Central memory CD8-positive, alpha-beta T cell (primary cell): ENCODE measurements at places on chromosomes 1 and 21.

- no peak for DNase-seq
Observed at GRCh38 chr1:53016705-53017104, 45.3 kb upstream of the PODN start.

GRCh38 chr1:15176898-15177665 is 23.5 kb downstream of the TMEM51 start:
- no peak for DNase-seq

- DNase-seq: peak; percentile 9
Observed at GRCh38 chr1:241551759-241552638, 19.8 kb downstream of the KMO start.

DNA sequence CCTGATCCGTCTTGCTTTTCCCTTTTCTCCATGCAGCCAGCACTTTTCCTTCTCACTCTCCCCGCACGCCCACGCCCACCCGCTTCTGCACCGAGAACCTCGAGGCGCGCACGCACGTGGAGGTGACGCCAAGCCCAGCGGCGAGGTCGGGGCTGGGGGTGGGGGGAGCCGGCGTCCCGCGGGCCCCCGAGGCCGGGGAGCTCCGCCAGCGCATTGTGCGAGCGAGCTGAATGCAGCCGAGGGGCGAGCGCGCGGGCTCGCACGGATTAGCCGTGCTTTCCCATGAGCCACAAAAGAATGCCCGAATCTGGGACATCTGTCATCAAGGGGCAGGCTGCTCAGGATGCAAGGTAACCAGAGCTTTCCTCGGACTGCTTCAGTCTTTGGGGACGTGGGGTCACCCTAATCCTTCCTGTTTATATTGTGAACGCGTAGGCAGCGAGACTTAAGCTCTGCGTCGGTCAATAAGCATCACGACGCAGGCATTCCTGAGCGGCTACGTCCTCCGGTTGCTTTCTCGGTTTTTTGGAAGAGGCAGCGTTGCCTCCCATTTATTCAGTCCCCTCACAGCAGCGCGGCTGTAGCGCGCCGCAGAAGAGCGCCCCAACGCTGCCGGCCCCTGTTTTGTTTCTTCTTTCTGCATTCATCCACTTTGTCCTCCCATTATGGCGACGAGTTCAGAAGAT is 67.3 kb upstream of the AKT3 start:
- no peak for DNase-seq

GRCh38 chr1:19411612-19412011 is 73.7 kb downstream of the CAPZB start:
- no peak for DNase-seq

- DNase-seq: no peak
Observed at GRCh38 chr21:43600642-43601402, 58.5 kb downstream of the HSF2BP start.

DNA sequence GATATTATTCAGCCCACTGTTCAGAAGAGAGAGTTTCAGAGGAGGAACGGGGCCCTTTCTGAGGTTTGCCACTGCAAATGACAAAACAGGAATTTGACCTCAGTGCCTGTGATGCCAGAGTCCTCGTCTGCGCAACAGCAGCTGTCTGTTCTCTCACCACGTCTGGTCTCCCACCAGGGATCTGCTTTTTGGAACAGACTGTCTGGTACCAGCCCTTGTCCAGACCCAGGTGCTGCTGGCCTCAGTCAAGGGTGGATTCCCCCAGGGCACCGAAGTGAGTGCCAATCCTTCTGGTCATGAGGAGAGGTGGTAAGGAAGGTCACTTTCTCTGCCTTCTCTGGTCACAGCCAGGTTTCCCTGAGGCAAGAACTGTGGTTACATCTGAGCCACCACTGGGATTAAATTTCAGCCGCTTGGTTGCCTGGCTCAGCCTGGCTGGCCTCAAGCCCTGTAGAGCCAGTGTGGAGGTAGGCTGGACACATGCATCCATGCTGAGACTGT is 2.3 kb upstream of the BCAN start:
- DNase-seq: no peak

GRCh38 chr1:152981146-152981871 is 2.6 kb upstream of the SPRR1A start:
- no peak for DNase-seq

DNA sequence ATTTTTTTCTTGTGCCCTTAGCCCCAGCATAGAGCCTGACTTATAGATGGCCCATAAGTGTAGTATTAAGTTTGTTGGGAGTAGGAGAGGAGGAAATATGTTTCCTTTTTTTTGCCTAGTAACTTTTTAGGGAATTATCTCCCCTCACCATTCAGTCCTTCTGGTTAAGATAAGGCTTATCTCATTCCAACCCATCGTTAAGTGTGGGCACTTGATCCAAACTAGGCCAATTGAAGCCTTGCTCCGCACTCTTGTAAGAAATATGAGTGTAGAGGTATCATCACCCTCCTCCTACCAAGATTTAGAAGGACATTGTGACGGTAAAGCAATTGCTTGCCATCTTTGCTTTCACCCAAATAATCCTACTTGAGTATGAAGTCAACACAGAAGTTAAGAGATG is 8.8 kb upstream of the FGGY start:
- no peak for DNase-seq

DNA sequence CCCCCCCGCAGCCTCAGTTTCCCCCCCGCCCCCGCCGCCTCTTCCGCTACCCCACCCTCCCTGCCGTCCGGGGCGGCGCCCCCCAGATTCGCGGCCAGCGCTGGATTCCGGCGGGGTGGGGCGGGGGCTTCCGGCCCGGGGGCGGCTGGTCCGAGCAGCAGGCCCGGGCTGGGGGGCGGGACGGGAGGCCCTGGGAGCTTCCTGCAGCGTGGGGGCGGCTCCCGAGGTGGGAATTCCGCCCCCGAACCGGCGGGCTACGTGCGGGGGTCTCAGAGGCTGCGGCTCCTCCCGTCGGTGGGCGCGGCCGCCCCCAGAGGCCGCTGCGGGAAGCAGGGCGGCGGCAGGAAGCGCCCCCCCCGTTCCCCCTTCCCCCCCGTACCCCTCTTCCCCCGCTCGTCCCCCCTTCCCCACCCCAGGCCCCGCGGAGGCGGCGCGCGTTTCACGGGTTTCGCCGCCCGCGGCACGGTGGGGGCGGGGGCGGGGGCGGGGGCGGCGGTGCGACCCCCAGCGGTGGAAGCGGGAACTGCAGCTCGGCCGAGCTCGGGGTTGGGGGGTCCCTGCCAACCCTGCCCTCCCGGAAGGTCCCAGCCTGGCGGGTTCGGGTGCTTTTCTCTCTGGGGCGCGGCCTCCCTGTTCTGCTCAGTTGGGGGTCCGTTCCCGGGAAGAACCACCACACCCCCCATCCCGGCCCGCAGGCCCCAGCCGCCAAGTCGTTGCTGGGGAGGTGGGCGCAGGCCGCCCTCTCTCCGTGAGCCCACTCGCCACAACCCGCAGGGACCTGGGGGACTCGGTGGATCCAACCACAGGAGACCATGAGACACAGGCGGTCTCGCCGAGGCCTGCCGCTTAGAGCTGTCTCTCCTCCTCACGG is 76.3 kb downstream of the MORN1 start:
- DNase-seq: peak; percentile 65

- no peak for DNase-seq
Observed at GRCh38 chr1:208203127-208203847, 40.9 kb downstream of the PLXNA2 start.

- DNase-seq: no peak
Observed at GRCh38 chr1:37149296-37149695, 115.0 kb upstream of the GRIK3 start.

DNA sequence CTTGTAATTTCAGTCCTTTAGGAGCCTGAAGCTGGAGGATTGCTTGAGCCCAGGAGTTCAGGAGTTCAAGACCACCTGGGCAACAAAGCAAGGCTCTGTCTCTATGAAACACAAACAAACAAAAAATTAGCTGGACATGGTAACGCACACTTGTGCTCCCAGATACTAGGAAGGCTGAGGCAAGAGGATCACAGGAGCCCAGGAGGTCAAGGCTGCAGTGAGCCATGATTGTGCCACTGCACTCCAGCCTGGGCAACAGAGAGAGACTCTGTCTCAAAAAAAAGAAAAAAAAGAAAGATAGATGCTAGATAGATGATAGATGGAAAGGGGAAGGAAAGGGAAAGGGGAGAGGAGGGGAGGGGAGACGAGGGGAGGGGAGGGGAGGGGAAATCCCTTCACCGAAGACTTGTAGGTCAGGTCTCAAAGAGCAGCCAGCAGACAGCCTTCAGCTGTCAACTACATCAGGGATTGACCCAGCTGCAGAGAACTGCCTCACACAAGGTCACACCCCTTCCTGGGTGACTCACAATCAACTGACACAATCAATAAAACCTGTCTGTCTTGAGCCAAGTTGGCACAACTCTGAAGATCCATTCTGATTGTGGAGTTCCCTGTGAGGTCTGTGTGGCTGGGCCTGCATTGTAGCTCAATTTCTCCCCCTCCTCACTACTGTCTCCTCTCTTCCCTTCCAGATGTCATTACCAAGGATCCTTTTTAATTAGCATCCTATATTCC is 200.6 kb downstream of the RGS7 start:
- DNase-seq: no peak
